ENCODE measurements at places on chromosomes 12 and 14. TPM values are rescaled to one million over a fixed set of nuclear protein-coding genes. Genes with fewer than 3 reads are reported as not detected.

DNA sequence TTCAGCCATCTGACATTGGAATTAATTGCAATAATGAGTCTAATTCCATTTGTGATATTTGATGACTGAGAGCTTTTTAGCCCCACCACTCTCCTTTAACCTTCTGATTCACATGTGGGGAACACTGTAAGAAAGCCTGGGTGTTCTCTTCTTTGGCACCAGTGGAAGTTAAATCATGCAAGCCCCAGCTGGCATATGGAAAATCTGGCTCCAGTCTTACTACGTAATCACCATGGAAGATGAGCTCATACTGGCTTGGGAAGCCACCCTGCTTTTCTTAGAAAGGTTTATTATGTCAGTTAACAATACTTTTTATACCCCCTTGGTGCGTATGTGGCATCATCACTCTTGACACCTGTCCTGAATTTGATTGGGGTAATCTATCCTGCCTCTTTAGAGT is 479.3 kb downstream of the SLC16A7 start:
- DNase-seq = no peak

DNA sequence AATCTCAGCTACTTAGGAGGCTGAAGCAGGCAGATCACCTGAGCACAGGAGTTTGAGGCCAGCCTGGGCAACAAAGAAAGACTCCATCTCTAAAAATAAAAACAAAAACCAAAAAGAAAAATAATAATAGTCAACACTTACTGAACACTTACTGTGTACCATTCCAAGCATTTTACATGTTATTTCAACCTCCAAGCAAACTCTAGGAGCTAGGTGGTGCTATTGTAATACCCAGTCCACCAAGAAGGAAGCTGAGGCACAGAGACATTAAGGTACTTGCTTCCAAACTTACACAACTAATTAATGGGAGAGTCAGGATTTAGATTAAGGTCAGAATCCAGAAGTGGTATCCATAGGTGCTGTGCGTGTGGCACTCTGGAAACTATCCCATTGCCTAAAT is 13.7 kb upstream of the OR6J1 start:
- DNase-seq = no peak

GRCh38 chr12:79006306-79006705 is 141.7 kb downstream of the SYT1 start:
- DNase-seq = no peak

- DNase-seq = no peak
Measured at GRCh38 chr12:102629262-102629888, 149.0 kb upstream of the IGF1 start.

DNA sequence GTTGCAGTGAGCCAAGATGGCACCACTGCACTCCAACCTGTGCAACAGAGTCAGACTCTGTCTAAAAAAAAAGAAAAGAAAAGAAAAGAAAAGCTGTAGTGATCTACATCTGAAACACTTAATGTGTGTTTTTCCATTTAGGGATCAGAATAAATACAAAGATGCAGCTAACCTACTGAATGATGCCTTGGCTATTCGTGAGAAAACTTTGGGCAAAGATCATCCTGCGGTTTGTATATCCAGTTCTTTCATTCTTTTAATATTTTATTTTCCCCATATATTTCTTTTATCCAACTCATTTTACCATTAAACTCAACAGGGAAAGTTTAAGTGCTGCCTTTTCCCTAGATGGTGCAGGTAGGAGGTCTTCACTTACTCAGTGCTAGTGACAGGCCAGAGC is 40.4 kb downstream of the KLC1 start:
- no peak for DNase-seq

DNA sequence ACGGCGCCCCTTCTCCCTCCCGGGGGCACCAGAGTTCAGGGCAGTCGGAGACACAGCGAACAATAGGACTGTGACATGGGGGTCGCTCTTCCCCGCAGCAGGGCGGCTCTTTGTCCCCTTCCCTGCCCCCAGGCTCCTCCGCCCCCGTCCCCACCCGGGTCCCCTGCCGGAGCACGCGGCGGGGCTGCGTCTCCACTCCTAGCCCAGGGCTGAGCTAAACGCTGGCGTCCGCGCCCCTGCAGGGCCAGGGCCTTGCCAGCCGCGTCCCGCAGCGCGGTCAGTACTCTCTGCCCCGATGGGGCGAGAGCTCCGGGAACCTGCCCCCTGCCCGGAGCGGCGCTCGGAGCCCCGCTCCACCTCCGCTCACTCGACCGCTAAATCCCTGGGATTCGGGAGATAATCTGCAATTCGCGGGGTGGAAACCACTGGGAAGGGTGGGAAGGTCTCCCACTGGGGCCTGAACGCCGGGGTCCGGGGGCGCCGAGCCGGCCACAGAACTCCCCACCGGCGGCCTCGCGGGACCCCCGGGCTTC is 825 bp upstream of the CCDC85C start:
- no peak for DNase-seq

GRCh38 chr12:43766291-43766690 is 7.5 kb downstream of the IRAK4 start:
- no peak for DNase-seq

DNA sequence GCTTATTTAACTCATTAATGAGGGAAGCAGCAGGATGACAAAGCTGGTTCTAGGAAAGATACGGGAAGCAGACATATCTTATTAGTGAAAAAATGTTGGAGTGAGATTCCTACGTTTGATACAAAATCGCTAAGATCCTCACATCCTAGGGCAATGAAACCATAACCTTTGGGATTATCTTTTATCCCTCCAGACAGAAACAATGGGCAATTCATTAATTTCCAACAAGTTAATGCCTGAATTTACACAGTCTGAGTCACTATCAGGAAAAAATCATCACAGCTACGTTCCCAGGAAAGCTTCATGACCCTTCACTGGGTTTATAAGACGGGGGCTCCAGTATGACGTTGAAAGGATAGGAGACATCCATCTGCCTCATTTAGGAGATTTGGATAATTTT is 45.0 kb downstream of the SLC24A4 start:
- DNase-seq = no peak

DNA sequence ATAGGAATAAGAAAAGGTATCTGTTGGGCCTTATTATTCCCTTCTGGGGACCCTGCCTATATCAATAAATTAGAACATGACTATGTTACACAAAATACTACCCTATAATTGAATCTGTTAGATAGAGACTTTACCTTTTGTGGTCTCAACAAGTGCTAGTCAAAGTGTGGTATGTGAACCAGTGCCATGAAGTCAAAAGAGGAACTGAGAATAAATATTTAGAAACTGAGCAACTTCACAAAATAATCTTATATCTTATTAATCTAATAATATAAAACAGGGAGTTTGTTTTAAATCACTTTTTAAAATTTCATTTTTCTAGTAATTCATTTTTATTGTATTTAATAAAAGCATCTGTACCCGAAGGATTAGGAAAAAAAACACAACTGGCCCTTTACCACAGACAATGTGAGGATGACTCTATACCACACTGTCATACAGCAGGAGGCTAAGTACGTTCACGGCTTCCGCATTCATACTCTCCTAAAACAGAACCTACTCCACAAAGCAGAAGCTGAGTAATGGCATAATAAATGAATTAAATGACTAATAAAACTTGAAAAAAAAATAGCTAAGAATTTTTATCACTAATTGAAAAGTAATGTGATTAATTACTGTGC is 42.1 kb downstream of the SEC23A start:
- no peak for DNase-seq

DNA sequence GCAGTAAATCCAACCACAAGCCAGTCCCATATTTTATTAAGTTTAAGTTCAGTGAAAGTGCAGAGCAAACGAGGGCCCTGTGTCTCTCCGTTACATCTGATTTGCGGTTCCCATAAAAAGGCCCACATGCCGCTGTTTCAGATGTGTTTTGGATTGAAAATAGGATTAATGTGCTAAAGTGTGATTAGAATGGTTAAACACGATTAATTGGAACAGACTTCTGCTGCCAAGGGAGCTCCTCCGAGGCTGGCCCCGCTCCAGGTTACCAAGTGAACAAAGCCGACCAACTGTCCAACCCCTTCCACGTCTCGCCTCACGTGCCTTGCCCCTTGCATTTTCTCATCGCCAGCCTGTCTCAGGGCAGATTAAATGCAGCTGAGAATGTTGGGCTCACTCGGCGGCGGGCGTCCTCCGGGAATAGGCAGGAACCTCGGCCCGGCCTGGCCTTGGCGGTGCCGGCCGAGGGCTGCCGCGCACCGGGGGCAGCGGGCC is 166.5 kb upstream of the GSC start:
- peak; percentile 50 for DNase-seq

- DNase-seq = no peak
Measured at GRCh38 chr12:7787574-7788293, 1.5 kb upstream of the NANOG start.

DNA sequence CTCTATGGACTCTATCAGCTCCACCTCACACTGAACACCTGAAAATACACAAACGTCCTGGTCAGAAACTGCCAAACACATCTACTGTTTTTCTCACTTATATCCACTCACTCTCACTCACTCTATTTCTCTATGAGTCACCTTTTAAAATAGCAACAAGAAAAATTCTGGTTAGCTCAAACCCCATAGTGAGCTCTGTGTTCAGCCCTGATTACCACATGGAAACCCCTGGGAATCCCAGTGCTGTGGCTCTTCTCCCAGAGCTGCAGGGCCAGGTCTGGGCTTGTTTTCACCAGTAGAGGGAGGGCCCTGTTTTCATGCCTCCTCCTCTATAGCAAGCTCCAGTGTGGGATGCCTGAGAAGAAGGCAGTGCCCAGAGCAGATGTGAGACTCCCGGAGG is 1126.1 kb downstream of the TMEM121 start:
- no peak for DNase-seq

- no peak for DNase-seq
Measured at GRCh38 chr12:49616533-49617219, 6.7 kb upstream of the PRPF40B start.

DNA sequence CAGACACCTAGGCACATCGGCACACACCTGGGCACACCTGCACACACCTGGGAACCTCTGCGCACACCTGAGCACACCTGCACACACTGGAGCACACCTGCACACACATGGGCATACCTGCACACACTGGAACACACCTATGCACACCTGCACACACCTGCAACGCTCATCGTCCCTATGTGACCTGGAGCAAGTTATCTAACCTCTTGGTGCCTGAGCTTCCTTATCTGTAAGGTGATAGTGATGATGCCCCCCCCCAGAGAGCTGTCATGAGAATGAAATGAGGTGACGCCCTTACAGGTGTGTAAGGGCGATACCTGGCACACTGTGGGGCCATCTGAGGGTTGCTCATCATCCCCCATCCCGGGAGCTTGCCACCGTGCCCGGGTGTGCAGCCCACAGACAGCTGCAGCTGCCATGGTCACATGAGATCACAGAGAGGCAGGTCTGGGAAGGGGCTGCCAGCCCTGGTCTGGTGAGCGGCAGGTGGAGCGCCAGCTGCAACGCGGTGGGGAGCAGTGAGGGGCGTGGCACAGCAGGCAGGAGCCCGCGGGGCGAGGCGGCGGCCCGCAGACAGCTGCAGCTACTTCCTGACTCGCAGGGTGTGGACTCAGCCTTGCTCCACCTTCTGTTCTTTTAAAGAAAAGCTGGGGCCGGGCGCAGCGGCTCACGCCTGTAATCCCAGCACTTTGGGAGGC is 59.9 kb upstream of the FBRSL1 start:
- no peak for DNase-seq

DNA sequence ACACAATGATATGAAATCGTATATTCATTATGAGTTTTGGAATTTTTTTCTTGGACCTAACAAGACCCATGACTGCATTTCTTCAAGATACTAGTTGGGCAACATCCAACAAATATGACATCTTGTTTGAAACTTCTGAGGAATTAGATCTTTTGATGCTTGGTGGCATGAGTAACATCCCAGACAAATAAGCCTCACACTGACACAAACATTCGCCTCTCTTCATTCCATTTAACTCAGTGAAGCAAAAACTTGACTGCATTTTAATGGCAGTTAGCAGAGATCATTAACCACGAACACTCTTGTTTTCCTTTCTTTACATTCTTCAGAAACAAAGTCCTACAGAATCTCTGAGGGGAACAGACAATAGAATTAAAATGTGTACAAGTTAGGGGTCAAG is 758.3 kb downstream of the C12orf50 start:
- no peak for DNase-seq

The C12orf50 gene
- total RNA-seq = 0.66 TPM

The IAPP gene
- total RNA-seq = not detected

The AMIGO2 gene
- 1.7 TPM for total RNA-seq

The SLC38A4 gene
- total RNA-seq = not detected

Data from tibial nerve (tissue), 4 donors.